ENCODE measurements at places on chromosomes 1 and 21.
A peak's percentile ranks its signal among the peaks of the same experiment; 100 is the strongest.

GRCh38 chr1:229889031-229889517 lies 178.0 kb upstream of the GALNT2 start:
- DNase-seq = no peak

GRCh38 chr1:30804822-30805221 lies 47.2 kb upstream of the LAPTM5 start:
- no peak for DNase-seq

GRCh38 chr1:147825586-147825985 lies 65.2 kb upstream of the GJA5 start:
- no peak for DNase-seq

DNA sequence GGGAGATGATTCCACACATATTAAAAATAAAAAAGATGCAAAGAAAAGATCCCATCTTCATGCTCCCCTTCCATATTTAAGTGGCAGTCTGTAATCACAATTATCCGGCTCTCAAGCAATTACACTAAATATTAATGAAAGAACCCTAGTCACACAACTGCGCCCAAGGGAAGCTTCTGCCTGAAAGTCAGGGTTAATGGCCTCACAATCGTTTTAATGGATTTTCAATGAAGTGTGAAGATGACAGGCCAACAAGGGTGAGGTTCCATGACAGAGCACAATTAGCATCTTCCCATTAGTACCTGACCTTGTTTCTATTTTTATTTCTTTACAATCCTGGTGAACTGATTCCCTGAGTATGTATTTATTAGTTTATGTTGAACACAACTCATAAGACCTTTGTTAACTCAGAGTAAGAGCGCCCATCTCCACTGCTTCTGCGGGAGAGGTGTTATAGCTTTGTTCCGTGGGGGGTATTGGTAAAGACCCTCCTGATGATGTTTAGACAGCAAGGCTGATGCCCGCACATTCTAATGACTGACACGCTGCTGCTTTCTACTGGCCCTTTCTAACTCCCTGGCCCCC lies 80.9 kb downstream of the IER5 start:
- no peak for DNase-seq

GRCh38 chr1:47031585-47031984 lies 8.1 kb downstream of the CYP4X1 start:
- DNase-seq = no peak

DNA sequence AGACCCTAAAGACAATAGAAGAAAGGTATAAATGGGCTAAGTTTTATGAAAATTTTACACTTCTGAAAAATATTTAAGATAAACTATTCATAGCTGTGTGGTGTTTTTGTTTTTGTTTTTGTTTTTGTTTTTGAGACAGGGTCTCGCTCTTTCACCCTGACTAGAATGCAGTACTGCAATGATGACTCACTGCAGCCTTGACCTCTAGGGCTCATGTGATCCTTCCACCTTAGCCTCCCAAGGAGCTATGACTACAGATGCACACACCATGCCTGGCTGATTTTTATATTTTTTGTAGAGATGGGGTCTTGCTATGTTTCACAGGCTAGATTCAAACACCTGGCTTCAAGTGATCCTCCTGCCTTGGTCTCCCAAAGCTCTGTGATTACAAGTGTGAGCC lies 66.6 kb downstream of the PUM1 start:
- no peak for DNase-seq

DNA sequence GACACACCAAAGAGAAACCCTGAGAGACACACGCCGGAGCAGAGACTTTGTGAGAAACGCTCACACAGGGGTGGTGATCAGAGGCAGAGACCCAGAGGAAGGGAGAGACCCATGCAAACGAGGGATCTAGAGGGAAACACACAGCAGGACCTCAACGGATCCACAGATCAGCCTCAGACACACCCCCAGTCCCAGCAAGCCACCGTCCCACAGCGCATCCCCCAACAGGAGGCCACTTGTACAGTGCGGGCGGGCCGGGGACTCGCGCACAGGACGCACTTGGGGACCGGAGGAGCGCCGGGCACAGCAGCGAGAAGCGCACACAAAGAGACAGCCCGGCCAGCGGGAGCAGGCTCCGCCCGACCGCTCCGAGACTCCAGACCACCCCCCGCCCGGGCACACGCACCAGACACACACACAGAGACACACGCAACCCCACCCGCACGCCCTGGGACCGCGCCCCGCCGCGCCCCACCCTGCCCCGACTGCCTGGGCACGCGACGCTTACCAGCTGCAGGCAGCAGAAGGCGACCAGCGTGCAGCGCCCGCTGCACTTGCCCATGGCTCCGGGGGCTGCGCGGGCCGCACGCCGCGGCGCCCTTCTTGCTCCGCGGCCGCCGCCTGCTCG lies 587 bp downstream of the NKAIN1 start:
- no peak for DNase-seq

- no peak for DNase-seq
These were observed 63.7 kb downstream of the SIM2 start for GRCh38 chr21:36762642-36763041.

GRCh38 chr1:12047120-12047876 lies 15.8 kb upstream of the TNFRSF8 start:
- peak; percentile 40 for DNase-seq

- DNase-seq = peak; percentile 49
These were observed 132.8 kb downstream of the PTPRC start for GRCh38 chr1:198771563-198772153.

DNA sequence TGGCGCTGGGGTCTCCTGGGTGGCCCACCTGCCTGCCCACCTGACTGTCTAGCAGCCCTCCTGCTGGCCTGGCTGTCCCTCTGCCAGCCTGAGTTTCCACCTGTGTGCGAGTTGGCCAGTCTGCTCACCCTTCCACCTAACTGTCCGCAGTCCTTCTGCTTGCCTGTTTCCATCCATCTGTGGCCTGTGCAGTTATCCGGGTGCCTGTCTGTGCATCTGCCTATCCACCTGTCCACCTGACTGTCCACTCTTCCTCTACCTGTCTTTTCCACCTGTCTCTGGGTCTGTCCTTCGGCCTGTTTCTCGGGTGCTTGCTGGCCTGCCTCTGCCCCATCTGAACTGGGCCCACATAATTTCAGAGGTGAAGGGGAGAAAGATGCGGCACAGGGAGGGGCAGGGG lies 1.9 kb downstream of the KCNQ4 start:
- no peak for DNase-seq

GRCh38 chr1:235090406-235091069 lies 38.1 kb downstream of the TOMM20 start:
- DNase-seq = peak; percentile 72

DNA sequence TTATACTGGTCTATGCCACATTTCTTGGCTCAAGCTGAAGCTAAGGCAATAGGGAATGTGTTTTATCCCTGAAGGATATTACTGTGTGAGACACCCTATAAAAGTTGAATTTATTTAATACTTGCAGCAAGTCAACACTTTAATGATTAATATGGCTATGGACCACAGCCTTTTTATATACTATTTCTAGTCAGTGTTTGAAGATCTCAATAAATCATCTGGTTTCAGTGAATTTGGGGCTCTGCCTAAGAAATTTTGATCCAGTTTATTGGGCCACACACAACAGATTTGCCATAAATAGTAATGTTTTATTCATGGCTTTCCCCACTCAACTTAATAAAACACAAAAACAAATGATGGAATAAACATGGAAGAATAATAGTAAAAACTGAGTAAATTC lies 698.3 kb downstream of the ADGRL2 start:
- DNase-seq = no peak

All from astrocyte of the cerebellum (primary cell).